ENCODE measurements at places on chromosomes 5 and 9.

DNA sequence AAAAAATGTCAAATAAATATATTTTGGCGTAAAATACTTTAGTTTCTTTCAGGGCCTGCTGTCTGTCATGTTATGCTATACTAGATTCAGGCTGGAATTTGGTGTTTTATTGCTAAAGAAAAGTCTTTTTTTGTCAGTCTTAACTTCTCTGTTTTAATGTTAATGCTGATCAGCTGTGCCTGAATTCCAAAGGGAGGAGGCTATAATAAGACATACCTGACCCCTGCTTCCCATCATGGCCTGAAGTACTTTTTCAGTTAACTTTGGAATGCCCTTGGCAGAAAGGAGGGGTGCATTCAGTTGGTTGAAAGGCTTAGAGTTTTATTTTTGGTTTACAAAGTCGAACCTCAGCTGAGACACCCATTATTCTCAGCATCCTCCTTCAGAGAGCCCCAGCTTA lies 58.1 kb upstream of the PANK3 start:
- DNase-seq, result no peak

DNA sequence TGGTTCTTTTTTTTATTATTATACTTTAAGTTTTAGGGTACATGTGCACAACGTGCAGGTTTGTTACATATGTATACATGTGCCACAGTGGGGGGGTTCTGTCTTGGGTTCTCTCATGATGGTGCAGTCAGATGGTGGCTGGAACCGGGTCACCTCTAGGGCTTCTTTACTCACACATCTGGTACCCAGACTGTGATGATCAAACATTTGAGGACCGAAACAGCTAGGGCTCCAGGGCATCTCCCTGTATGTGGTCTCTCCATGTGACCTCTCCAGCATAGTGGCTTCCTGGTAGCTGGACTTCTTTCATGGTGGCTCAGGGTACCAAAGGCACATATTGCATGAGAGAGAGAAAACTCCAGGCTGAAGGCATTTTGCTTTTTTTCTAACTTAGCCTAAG lies 9.8 kb upstream of the CRHBP start:
- no peak for DNase-seq

DNA sequence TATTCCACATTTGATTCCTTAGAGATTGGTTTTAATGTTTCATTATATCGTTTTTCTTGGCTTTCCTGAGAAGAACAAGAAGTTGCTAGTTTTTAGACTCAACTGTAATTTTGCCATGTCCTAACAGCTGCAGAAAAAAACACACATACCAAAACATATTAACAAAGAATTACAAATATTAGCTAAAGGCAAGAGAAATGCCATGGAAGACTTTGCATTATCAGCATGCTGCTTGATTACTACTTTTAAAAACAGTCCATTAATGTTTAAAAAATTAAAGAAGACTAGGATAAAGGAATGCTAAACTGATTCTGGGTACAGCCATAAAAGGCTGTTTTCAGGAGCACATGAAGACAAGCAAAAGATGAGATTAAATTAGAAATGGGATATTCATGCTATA lies 20.5 kb upstream of the IFNE start:
- DNase-seq, result no peak

- no peak for DNase-seq
Observed at GRCh38 chr5:78046006-78046405, 248.5 kb downstream of the AP3B1 start.

- no peak for DNase-seq
Observed at GRCh38 chr9:98445576-98445975, 190.1 kb upstream of the TBC1D2 start.

DNA sequence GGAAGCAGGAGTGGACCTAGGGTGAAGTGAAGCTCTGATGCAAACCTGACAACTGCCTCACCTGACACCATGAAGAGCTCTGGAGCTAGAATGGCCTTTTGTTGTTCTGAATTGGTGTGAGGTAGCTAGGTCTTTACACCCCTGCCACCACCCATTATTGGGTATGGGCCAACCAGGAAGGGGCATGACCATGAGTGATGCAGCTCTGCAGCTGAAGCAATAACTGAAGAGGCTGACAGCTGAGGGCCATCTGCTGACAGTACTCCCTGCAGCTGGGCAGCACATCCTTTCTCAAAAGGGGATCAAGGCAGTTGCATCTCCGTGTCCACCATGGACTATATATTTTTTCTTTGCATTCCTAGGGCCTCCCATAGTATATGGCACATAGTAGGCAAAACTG lies 87.0 kb upstream of the TLE1 start:
- no peak for DNase-seq

DNA sequence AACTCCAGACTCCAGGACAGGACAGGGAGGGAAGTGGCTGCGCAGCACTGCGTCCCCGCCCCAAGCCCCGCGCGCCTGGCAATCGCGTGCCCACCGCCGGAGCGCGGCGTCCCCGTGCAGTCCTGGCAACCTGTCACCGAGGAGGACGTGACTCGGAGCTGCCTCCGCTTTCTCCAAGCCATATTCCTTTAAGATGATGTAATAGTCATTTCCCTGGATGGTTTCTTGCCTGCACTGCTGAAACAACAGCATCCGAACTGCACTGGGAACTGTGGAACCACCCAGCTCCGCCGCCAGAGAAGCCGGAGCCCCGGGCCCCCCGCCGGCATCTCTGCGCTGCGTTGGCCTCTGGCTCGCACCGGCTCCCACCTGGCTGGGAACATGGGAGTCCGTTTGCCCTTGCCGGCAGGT lies 34.5 kb downstream of the KCTD16 start:
- DNase-seq, result peak; percentile 50

DNA sequence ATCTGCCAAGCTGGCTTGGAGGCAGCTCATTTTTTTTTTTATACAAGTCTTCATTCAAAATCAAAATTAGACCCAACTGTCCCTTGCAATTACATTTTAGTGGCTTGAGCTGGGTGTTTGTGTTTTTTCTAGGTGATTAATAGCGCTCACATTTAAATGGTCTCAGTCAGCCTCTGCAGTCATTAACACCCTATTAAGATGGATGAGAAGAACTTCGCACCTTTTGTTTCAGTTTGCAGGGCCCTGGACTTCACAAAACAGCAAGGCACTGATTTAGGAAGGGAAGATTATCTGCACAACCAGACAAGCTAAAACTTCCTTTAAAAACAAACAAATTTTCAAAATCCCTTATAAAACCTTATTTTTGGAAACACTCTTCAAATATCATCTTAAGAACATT lies 374.8 kb downstream of the EFNA5 start:
- DNase-seq, result no peak

DNA sequence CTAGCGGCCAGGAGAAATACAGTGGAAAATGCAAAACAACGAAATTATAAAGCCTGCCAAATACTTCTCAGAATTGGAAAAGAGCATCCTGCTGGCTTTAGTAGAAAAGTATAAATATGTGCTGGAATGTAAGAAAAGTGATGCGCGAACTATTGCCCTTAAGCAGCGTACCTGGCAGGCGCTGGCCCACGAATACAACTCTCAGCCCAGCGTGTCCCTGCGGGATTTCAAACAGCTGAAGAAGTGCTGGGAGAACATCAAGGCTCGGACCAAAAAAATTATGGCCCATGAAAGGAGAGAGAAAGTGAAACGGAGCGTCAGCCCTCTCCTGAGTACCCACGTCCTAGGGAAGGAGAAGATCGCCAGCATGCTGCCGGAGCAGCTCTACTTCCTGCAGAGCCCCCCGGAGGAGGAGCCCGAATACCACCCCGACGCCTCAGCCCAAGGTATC lies 15.0 kb downstream of the MSANTD3 start:
- no peak for DNase-seq

GRCh38 chr9:101902051-101902450 lies 163.6 kb upstream of the GRIN3A start:
- DNase-seq, result no peak

- no peak for DNase-seq
Observed at GRCh38 chr9:6149315-6149714, 66.3 kb upstream of the IL33 start.

DNA sequence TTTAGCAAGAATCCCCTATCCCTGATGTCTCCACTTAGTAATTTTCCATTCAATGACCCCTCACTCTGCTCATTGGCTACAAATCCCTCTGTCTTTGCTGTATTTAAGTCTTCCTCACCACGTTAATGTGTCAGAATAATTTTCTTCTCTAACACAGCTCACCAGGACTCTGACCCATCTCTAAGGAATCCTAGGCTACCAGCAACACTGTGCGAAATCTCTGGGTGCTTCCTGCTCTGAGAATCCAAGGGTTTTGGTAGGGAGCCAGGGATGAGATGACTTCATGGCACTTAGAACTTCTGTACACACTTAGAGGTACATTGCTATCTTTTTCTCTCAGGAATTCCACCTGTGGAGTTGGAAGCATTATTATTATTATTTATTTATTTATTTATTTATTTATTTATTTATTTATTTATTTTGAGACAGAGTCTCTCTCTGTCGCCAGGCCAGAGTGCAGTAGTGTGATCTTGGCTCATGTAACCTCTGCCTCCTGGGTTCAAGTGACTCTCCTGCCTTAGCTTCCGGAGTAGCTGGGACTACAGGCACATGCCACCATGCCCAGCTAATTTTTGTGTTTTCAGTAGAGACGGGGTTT lies 53.5 kb downstream of the FOXI1 start:
- peak; percentile 91 for DNase-seq

- DNase-seq, result peak; percentile 87
Observed at GRCh38 chr9:108534741-108535140, 321.0 kb downstream of the ACTL7B start.

DNA sequence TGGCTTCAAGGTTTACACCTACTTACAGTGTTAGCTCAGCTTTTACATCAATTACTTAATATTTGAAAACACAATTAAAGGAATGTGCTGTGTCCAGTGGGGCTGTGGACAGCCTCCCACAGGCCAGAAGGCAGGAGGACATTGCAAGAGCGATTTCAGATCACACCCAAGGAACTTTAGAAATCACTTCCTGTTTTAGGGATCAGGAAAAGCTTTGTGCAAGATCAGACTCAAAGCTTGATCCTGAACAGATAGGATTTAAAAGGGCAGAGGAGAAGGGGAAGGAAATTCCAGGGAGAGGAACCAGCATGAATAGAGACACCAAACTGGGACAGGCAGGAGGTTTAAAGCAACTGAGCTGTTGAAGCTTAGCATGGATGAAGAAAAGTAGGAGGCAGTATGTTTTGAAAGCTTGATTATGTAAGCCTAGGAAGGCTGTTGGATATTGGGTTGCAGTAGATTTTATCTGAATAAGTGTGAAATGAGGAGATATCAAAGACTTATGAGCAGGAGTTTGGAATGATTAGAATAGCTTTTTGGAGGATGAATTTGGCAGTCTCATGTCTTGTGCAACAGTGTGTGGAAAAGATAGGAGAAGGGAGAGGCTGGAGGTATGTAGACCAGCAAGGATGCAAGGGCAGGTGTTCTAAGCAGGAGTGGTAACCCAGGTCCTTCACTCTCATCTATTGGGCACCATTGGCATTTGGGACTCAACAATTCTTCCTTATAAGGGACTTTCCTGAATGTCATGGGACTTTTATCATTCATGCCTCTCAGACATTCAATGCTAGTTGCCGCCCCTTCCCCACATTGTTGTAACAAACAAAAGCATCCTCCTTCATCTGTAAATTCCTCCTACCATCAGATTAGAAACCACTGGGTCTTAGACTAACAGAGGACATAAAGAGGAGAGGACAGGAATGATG lies 123.5 kb downstream of the TARS1 start:
- DNase-seq, result no peak

GRCh38 chr9:37148181-37148580 lies 27.8 kb downstream of the ZCCHC7 start:
- DNase-seq, result no peak

GRCh38 chr9:73270967-73271721 lies 119.5 kb downstream of the ANXA1 start:
- DNase-seq, result peak; percentile 84

DNA sequence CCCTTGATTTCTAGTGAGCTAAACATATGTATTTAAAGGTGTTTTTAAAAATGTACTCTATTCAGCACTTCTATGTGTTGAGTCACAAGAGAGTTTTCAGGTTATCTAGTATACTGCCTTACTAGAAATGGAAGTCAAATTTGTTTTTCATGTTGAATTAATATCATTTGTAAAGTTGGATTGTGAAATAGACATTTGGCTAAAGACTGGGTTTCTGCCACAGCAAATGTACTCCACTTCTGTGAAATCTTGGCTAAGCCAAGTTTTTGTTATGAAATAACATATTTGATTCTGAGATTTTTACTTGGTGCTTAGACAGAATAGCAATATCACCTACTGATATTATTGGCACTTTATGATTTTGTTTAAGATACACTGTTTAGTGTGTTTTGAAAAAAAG lies 106.0 kb downstream of the CWC27 start:
- no peak for DNase-seq

DNA sequence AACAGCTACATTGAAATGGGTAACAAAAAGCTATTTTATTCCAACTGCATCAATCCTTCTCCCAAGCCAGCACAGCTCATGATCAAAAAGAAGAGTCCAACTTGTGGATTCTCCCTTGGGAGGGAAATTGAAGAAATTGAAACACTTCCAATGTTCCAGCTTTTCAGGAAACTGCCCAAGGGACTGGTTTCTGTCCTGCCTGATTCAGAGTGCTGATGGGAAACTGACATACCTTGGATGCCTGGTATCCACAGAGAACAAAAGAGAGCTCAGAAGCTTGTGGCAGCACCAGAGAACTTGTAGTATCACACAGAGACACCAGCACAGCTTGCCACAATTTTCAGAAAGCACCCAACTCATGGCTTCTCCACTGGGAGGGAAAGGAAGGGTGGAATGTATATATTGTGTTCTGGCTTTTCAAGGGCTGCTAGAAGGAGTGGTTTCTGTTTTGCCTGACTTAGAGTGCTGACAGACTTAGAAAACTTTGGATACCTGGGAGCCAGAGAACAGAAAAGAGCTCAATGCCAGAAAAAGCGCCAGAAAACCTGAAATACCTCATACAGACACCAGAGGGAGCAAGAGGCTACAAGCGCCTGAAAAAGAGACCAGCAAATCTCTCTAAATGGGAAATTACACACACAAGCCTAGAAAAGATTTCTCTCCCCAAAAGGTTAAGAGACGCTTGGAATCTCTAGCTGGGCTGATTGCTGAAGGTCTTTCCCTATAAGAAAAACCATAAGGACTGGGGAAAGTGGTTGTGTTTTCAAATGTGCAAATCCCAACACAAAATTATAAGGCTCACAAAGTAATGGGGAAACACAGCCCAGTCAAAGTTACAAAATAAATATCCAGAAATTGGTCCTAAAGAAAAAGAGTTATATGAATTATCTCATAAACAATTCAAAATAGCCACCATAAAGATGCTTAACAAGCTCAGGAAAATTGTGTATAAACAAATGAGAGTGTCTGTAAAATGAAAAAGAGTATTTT lies 178.8 kb downstream of the SPOCK1 start:
- DNase-seq, result peak; percentile 63

DNA sequence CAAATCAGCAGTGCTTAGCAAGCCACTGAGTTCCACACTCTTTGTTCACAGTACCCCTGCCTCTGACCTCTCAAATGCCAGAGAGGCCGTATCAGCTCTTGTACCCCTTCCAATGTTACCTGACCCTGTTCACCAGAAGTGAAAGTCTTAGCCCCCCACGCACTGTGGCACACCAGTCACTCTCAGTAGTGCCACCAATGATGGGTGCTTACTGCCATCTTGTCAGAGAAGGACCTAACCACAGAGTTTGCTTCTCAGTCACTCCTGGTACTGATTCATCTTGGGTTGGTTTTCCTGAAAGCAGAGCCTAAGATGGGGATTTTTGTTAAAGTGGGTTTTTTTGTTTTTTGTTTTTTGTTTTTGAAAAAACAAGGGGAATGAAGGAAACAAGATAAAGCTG lies 28.8 kb upstream of the PANK3 start:
- no peak for DNase-seq

GRCh38 chr5:66515209-66515608 lies 81.0 kb upstream of the MAST4 start:
- no peak for DNase-seq

Data from fibroblast of skin of right quadriceps (primary cell).